ENCODE measurements at places on chromosomes 4 and X.
A peak's percentile ranks its signal among the peaks of the same experiment; 100 is the strongest.

DNA sequence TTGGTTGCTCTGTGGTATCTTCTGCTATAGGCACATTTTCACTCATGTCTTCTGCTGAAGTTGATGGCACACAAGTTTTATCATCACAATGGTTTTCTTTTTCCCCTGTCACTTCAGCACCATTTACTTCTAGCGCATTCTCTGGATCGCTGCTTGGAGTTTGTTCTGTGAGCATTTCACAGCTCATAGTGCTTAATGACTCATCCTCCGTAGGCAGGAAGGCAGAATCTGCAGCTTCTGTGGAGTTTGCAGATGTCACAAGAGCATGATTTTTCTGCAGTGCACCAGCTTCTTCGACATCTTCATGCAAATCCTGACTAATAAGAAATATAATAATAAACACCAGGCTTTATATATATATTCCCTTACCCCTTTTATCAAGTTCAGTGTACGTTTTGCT, 83.6 kb downstream of the CHM start:
- no peak for DNase-seq

- DNase-seq: no peak
Observed at GRCh38 chr4:148770848-148771247, 328.6 kb upstream of the NR3C2 start.

- DNase-seq: no peak
Observed at GRCh38 chrX:9557091-9557490, 92.2 kb downstream of the TBL1X start.

DNA sequence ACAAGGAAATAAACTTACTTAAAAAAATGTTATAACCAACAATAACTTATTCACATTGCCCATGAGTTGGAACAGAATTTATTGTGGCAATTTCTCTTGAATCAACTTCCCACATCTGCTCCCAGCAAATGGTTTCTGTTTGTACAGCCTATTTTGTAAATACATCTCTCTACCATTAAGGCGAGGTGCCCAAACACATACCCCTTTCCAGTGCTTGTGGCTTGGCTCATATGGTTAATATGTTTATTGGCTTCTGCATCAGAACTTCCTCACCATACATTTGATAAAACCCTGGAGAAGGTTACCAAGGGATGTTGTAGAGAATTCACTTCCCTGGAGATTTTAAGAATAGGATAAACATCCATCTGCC, 207.1 kb downstream of the SOWAHB start:
- no peak for DNase-seq

DNA sequence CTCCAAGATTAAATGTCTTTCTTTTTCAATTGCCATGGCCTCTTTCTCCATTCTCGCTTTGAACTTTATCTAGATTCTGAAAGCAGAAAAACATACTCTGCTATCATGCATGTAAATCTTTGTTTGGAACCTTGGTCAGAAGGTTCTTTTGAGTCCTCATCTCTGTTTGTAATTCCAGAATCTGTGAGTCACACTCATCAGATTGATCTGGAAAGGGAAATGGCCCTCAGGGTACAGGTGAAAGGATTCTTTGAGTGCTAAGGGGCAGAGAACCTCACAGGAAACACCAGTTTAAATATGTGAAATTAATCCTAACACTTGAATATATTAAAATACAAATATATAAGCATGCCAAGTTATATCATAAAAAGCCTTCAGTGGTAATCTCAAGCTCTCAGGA, 211.0 kb upstream of the ADGRL3 start:
- no peak for DNase-seq

- DNase-seq: no peak
Observed at GRCh38 chr4:3426465-3427133, 15.2 kb upstream of the HGFAC start.

DNA sequence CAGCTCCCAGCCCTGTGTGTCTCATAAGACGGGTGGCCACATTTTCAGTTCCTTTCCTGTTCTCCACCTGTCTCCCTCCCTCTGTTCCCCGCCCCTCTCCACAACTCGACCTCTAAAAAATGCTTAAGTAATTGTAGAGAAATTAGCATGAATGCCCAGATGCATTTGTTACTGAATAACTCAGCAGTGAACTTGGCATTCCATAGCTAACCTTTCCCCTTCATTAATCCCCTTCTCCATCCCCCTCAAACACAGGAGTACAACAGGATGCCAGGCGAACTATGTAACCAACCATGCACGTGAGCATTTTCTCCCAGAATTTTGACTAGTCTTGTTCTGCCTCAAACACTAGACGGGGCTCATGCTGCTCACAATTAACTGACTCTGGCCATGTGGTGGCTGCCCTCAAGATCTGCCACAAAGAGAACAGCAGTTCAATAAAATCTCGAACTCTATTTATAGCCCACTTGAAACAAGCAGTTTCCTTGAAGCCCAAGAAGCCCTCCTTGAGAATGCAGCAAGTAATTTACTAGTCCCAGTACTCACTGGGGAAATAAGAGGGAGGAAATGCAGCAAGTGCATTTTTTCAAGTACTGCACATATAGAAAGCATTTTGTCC, 351.2 kb downstream of the ARHGAP24 start:
- peak; percentile 69 for DNase-seq

GRCh38 chrX:131187206-131187605, 101.9 kb downstream of the IGSF1 start:
- no peak for DNase-seq

DNA sequence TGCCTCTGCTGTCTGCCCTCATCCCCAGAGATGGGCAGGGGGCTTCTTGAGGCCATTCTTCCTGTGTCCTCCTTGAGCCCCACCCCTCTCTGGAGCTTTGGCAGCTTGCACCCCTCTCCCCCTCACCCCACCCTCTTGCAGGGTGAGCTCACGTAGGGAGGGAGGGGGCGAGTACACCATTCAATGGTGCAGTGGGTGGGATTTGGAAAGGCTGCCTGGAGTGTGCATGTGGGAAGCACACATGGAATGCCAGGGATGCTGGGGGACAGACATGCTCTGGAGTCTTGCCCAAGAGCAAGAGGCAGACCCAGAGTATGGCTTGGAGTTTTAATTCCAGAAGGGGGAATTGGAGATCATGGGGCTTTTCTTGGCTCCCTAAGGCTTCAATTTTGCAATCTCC, 5.6 kb downstream of the PAK3 start:
- DNase-seq: no peak

DNA sequence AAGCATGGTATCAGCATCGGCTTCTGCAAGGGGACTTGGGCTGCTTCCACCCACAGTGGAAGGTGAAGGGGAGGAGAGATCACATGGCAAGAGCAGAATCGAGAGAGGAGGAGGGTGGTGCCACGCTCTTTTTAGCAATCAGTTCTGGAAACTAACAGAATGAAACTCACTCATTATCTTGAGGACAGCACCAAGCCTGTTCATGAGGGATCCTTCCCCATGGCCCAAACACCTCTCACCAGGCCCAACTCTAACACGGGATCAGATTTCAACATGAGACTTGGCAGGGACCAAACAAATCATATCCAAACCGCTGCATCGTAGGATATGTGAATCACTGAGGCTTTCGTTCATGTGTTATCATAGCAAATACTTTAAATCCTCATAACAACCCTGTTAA, 125.5 kb downstream of the GPC3 start:
- DNase-seq: no peak

DNA sequence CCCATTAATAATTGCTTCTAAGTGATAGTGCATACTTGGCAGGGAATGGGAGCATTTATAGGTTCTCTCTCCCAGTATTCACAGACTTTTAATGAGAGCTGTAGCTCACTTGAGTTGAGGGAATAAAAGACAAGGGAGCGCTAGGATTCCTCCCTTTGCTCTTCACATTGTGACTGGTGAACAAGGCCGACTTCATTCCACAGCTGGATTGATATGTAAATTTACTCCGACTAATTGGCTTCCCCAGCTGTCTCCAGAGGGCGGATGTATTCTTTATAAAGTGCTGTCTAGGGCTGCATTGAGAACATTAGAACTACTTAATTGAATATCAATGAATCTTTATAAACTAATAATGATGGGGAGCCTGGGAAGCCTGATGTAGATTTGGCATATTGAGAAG, 63.4 kb downstream of the GPR50 start:
- DNase-seq: no peak

GRCh38 chr4:128451270-128451905, 163.8 kb upstream of the PGRMC2 start:
- DNase-seq: no peak

- no peak for DNase-seq
Observed at GRCh38 chrX:26908218-26908617, 554.9 kb downstream of the PPP4R3C start.

GRCh38 chr4:7435471-7436061, 836 bp upstream of the PSAPL1 start:
- no peak for DNase-seq

- no peak for DNase-seq
Observed at GRCh38 chr4:89284020-89284424, 23.6 kb downstream of the GPRIN3 start.

DNA sequence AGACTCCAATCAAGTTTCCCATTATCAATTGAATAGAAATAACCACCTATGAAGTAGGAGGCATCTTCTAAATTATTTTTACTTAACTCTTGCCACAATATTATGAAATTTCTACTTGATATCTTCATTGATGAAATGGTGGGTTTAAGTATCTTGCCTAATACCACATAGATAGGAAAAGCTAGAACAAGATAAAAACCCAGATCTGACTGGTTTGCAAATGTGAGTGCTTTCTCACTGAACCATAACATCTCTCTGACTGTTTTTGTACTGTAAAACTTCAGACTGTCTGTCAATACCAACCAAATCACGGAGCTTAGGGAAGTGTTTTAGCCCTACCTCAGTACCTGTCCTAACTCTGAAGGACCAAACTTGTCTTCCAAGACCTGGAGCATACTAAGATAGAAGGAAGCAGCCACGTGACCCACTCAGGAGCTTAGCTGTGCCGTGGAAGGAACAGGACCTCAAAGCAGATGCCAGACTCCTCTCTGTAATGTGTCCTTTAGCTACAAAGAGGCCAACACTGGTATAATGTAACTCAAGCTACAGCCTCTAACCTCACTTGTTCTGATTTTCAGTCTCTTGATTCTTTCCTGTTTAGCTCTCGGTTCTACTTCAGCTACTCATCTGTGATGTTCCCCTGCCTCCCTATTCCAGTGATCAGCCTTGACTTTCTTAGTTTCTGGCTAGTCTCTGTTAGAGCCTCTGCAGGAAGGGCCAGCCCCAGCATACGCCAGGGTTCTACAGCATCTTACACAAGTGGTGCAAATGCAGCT, 84.4 kb downstream of the LRP2BP start:
- DNase-seq: no peak

- DNase-seq: no peak
Observed at GRCh38 chr4:2662598-2662997, 93.5 kb downstream of the TNIP2 start.

GRCh38 chr4:71221510-71222466, 117.0 kb upstream of the SLC4A4 start:
- no peak for DNase-seq

DNA sequence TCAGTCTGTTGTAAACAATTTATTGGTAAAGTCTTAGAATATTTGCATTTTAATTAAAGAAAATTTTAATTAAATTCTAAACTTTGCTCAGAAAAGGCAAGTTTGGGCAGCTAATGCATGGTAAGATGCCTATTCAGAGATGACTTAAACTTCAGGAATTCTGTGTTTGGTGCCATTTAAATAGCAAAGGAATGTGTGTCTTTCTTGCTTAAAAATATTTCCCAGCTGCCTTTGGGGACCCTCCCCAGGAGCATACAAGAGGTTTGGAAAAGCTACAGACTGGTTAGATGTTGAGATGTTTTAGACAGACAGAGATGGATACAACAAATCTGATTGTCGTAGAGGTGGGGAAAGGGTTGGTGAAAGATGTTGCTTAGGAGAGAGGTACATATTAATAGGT, 36.5 kb downstream of the AFF2 start:
- no peak for DNase-seq

DNA sequence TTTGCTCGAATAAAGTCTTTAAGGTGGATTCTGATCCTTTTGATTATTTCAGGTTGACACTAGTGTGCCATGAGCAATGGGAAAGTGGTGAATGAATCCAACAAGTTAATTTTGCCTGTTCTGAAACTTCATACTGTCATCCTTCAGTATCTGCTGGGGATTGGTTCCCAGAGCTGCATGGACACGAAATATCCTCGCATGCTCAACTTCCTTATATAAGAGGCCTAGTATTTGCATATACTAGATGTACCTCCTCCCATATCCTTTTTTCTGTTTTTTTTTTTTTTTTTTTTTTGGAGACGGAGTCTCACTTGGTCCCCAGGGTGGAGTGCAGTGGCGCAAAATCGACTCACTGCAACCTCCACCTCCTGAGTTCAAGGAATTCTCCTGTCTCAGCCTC, 23.0 kb upstream of the PDS5A start:
- no peak for DNase-seq

- no peak for DNase-seq
Observed at GRCh38 chrX:38571058-38571457, 9.7 kb downstream of the TSPAN7 start.

GRCh38 chr4:105343146-105343931, 130.5 kb downstream of the PPA2 start:
- peak; percentile 85 for DNase-seq

DNA sequence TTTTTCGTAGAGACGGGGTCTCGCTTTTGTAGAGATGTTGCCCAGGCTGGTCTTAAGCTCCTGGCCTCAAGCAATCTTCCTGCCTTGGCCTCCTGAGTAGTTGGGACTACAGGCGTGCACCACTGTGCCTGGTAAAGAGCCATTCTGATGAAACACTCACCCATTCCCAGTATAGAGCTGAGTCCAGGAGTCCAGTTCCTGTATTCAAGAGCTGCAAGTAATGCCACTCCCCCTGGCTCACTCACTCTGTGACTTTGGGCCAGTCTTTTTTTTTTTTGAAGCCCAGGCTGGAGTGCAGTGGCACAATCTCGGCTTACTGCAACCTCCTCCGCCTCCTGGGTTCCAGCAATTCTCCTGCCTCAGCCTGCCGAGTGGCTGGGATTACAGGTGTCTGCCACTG, 3.5 kb downstream of the CCDC22 start:
- no peak for DNase-seq

GRCh38 chr4:1211371-1211770, 37.6 kb downstream of the CTBP1 start:
- DNase-seq: no peak

- no peak for DNase-seq
Observed at GRCh38 chrX:20803971-20804370, 537.3 kb upstream of the RPS6KA3 start.

DNA sequence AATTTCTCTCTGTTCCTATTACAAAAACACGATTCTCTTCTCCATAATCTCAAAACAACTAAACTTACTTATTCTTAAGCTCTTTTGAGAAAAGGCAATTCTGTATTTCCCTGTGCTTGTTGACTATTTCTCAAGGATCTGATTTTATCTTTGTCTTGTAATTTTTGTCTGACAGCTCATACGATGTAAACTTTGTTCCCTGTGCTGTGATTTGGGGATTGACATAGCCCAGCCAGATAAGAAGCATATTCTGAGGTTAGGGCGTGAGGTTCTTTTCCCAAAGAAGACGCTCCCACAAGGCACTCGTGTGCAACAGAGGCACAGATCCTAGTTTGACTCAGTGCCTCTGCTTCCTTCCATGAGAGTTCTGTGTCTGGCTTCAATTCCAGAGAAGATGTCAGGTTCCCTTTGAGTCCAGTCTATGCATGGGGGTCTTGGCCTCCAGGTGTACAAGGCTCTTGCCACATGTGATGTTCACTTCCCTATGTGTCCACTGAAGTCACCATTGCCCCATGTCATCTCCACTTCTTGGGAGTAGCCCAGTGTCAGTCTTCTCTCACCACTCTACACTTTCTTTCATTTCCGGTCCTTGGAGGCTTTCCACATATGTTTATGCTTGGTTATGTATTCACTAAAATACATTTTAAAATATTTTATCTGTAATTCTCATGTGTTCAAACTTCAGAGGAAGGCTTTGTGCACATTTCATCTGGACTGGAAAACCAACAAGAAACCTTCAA, 94.8 kb downstream of the MID1 start:
- DNase-seq: no peak

GRCh38 chrX:117397844-117398243, 718.8 kb downstream of the KLHL13 start:
- no peak for DNase-seq
